Activated CD4-positive, CD25-positive, alpha-beta regulatory T cell treated with anti-CD3 and anti-CD28 coated beads, Interleukin-2, amount 50 U/mL, for 16 hours (primary cell): ENCODE measurements at places on chromosomes 5 and 9.

DNA sequence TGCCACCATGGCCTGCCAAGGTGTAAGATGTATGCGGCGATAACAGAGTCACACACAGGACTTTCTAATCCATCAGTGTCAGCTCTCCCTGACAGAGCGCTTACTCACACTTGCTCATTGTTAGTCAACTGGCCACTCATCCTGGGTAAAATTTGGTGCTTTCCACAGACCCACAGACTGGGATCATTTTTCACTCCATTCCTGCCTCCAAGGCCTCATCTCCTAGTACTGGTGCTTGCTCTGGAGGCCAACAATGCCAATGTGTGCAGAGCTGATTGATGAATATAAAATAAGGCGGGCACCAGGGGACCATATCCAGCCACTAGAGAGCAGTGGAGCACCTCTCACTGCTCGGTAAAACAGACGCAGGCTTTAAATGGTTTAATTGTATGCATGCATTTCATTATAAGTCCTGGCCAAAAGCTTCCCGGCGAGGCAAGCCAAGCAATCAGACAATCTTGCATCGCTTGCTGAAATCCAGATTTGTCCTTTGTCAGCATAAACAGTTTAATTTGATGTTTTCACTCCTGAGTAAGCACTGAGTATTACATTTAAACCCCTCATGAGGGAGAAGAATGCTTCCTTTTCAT, 22.3 kb downstream of the PSMB7 start:
- no peak for DNase-seq

- no peak for DNase-seq
Observed at GRCh38 chr9:125965477-125965876, 218.3 kb downstream of the PBX3 start.

DNA sequence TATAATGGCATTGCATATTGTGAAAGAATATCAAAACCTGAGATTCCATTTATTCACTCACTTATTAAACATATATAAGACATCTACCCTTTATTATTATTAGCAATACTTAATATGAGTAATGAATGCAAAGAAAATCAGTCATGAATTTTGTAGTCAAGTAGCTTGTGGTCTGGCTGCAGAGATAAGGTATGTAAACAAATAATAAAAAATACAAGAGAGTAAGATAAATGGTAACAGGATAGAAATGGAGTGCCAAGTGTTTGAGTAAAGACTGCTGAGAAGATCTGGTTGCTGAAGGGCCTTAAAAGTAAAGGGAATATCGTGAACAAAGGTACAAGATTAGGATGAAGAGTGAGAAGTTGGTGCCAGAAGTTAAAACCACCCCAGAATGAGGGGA, 18.4 kb downstream of the TRIM32 start:
- DNase-seq, result no peak

- no peak for DNase-seq
Observed at GRCh38 chr5:158814521-158814920, 285.2 kb downstream of the EBF1 start.

- DNase-seq, result no peak
Observed at GRCh38 chr5:111225926-111226325, 1.7 kb downstream of the CAMK4 start.

DNA sequence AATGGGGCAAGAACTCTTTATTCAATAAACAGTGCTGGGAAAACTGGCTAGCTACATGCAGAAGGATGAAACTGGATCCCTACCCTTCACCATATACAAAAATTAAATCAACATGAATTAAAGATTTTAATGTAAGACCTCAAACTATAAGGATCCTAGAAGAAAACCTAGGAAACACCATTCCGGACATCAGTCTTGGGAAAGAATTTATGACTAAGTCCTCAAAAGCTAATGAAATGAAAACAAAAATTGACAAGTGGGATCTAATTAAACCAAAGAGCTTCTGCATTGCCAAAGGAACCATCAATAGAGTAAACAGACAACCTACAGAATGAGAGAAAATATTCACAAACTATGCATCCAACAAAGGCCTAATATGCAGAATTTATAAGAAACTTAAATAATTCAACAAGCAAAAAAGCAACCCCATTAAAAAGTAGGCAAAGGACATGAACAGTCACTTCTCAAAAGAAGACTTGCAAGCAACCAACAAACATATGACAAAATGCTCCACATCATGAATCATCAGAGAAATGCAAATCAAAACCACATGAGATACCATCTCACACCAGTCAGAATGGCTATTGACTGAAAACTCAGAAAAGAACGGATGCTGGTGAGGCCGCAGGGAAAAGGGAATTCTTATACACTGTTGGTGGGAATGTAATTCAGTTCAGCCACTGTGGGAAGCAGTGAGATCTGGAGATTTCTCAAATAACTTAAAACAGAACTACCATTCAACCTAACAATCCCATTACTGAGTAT, 104.3 kb upstream of the MAP3K1 start:
- DNase-seq, result no peak

- no peak for DNase-seq
Observed at GRCh38 chr5:54669285-54669684, 151.7 kb downstream of the SNX18 start.

DNA sequence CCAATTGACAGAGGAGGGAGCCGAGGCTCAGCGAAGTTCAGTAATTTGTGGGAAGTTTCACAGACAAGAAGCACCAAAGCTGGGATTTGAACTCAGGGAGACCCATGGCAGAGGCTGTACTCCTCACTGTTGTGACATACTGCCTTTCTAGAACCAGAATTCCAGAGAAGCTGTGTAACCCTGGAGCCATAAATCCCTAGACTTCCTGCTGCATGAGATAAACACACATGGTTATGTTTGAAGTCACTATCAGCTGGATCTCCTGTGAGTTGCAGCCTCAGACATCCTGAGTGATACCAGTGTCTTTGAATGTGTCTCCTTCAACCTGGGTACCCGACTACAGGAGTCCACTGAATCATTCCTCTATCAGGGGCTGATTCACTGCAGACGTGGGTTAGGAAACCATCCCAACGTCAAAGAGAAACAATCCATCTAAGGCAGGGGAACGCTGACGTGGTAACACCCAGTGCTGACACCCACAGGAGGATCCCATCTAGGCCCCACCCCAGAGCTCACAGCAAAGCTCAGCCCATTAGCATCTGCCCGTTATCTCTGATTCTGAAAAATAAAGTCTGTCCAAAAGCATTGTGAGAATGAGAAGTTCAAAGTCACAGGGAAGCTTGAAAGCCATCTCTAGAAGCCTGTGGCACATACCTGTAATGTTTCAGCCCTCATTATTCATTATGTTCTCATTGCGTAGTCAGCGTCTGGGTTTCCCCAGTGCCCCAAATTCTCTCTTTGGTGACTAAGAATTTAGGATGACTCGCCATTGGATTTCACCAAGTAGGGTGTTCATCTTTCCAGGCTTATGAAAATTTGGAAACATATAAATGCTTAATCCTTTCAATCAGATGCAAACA, 36.3 kb upstream of the BASP1 start:
- no peak for DNase-seq

DNA sequence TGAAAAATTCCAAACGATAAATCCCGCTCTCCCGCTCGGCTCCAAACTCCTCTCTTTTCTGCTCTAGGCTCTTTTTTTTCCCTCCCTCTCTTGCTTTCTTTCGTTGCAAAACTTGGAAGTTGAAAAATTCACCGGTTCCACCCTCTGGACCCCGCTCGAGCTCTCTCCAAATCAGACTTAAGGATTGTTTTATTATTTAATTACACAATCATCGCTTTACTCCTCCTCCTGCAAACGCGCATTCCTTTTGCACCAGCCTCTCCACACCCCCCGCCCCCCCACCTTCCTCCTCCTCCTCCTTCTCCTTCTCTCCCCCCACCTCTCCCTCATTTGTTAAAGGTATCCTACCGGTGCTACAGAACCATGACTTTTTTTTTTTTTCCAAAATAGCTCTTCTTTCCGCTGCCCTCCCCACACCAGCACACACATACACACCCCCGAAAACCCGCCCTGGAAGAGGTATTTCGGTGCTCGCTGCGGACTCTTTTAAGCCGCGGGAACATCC, 535 bp upstream of the NFIB start:
- DNase-seq, result no peak

- no peak for DNase-seq
Observed at GRCh38 chr9:15420796-15421195, 1.9 kb upstream of the SNAPC3 start.

GRCh38 chr9:16255217-16255616, 615.3 kb downstream of the BNC2 start:
- no peak for DNase-seq

DNA sequence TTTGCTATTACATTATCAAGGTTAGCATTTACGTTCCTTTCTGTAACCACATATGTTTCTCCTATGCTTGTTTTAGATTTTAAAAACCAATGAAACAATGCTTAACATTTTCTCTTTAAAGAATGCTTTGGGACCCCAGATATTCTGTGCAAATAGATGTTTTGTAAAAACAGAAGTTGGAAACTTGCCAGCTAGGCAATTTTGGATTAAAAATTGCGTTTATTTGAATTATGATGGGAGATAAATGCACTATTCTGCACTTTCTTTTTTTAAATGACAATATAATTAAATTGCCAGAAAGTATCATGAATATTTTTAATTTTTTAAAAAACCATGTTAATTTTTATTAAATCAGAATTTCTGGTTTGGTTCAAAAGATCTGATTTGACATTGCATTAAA, 81.6 kb downstream of the MACIR start:
- DNase-seq, result no peak

GRCh38 chr9:124415852-124416484, 726 bp upstream of the PSMB7 start:
- DNase-seq, result no peak

- no peak for DNase-seq
Observed at GRCh38 chr5:14257995-14258403, 114.9 kb downstream of the TRIO start.

DNA sequence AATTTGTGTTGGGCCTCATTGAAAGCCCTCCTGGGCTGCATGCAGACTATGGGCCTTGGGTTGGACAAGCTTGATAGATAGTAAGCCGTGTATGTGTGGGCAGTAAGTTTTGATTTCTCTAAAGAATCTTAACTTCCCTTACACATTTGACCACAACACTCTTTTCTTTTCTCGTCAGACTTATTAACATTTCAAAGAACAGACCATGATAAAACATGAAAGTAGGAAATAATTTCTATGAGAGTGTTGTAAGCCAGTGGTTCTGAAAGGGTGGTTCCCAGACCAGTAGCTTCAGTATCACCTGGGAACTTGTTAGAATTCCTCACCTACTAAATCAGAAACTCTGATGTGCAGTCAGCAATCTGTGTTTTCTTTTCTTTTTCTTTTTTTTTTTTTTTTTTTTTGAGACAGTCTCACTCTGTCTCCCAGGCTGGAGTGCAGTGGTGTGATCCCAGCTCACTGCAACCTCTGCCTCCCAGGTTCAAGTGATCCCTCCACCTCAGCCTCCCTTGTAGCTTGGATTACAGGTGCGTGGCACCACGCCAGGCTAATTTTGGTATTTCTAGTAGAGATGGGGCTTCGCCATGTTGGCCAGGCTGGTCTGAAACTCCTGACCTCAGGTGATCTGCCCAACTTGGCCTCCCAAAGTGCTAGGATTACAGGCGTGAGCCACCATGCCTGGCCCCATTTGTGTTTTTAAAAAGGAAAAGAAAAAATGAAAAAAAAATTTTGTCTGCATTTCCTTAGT, 20.0 kb upstream of the GCNT1 start:
- no peak for DNase-seq

DNA sequence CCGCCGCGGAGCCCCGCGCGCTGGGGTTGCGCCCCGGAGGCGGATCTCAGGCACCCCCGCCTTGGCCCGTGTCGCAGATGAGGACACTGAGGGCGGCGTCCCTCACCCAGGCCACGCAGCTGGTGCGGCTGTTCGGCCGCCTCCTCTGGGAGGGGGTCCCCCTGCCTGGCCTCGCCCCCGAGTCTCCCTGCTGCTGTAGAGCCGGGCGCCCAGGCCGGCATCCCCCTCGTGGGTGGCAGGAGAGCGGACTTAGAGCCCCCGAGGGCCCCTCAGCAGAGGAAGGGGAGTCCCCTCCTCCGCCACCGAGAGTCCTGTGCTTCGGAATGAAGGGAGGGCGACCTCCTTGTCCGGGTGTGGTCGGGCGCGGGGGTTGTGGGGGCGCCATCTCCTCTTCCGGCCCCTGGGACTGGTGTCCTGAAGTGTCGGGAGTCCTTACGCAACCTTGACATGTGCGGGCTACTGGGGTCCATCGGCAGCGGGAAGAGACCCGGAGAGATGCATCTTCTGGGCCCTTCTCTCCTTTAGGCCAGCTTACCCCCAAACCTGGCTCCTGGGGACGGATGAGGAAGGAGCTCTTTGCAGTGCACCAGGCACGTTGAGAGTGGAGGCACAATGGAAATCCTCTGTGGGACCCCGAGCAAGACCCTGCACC, 11.7 kb upstream of the EXOSC2 start:
- no peak for DNase-seq

DNA sequence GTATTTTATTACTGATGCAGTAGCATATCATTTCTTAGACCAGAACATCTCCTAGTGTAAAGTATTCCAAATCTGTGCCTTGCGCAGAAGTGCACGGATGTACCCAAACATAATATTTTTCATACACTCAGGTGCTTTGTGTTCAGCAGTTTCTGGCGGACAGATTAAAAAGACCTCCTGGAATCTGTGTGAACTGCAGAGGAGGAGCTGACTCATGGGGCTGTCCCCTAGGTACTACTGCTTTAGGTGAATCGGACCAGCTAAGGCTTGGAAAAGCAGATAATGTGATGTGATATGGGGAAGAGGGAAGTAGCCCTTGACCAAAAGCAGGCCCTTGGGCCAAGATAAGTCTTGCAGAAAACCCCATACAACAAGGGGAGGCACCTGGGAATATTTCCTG, 310.1 kb downstream of the PLK2 start:
- DNase-seq, result no peak

- no peak for DNase-seq
Observed at GRCh38 chr5:8456846-8457186, 587.9 kb downstream of the MTRR start.

DNA sequence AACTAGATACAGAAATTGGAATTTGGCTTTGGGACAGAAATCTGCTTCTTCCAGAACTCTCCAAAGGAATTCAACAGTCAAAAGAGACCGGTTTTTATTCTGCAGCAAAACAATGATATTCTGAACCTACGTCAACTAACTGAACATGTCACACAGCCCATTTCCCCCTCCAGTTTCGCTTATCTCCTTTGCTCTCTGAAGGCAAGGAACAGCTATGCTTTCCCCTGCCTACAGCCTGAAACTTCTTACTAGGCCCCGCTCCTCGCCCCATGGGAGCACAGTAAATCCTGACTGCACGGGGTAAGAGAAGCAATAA, 488 bp downstream of the SKIC3 start:
- DNase-seq, result no peak

DNA sequence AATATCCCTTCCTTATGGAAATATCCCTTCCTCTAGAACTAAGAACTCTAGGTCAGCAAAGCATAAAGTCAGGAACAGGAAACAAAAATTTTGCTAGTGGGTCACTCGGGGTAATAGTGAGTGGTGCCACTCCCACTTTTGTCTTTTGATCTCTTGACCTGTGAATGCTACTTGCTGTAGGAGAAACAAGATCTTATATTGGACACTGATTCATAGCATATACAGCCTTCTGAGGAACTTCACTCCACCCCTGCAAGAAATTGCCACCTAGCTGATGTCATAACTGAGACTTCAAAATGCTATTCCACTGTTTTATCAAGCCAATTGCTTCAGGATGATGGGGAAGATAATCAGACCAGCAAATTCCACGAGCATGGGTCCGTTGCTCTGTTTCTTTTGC, 53.3 kb upstream of the PRSS3 start:
- no peak for DNase-seq
